ENCODE measurements at places on chromosomes 16 and 17.

GRCh38 chr16:73152386-73153125 is 104.6 kb upstream of the ZFHX3 start:
- no peak for DNase-seq

DNA sequence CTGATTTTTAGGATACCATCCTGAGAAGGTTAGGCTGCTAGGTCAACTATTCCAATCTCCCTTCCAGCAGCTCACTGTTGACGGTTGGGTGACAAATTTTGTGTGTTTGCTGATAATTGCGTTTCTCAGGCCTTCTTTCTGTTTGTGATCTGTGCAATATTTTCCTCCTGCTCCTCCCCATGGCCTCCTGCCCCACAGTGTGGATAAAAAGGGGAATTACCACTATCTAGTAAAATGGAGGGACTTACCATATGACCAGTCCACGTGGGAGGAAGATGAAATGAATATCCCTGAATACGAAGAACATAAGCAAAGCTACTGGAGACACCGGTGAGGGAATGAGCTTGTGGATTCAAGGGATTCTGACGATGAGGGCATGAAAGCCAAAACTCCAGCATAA is 9.2 kb downstream of the CHD3 start:
- DNase-seq: no peak

GRCh38 chr17:72370819-72371218 is 250.0 kb downstream of the SOX9 start:
- no peak for DNase-seq

- DNase-seq: no peak
Measured at GRCh38 chr16:27721531-27722181, 171.7 kb downstream of the KATNIP start.

DNA sequence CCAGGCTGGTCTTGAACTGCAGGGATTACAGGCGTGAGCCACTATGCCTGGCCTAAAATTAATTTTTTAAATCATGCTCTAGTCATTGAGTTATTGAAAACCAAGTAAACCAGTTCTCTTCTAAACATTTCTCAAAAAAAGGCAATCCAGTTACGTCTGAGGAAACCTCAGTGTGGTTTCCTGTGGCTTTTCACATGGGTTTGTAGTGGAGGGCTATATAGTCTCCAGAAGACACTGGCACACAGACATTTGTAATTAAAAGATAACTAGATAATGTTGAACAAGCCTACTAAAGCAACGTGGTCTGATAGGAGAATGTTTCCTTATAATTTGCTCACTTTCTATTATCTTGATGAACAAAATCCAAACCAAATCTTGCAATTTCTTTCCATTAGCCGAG is 5.2 kb upstream of the TOB1 start:
- no peak for DNase-seq

- DNase-seq: no peak
Measured at GRCh38 chr17:80830020-80830780, 161.4 kb upstream of the CHMP6 start.

DNA sequence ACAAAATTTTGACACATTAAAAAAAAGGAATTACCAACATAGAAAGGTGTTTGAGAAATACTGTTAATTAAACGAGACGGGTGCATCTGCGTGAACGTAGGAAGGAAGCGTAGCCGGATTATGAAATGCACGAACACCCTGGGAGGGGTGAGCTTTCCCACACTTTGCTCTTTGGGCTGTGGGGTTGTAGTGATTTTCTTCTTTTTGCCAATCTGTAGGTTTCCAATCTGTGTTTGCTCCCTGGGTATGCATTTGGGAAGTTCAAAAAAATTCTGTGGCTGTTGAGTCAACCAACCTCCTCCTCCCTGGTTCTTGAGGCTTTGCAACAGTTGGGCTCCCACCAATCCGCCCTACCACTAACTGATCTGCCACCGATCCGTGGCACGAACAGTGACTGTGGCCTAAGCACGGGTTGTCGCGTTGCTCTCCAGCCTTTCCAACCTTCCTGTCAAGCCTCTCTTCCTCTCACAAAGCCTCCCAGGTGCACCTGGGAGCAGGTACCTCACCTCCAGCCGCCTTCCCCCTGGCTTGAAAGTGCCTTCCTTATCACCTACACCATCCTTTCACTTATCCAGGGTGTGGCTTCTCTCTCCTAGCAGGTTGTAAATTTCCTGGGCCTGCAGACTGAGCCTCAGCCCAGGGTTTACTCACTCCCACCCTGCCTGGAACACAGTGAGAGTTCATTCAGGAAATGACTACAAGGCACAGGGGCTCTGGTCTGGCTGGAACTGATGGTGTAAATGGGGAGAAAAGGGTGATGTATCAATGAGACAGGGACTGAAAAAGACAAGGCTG is 16.6 kb downstream of the RTN4RL1 start:
- DNase-seq: no peak

GRCh38 chr17:40283662-40284061 is 4.0 kb upstream of the CDC6 start:
- DNase-seq: peak; percentile 57

DNA sequence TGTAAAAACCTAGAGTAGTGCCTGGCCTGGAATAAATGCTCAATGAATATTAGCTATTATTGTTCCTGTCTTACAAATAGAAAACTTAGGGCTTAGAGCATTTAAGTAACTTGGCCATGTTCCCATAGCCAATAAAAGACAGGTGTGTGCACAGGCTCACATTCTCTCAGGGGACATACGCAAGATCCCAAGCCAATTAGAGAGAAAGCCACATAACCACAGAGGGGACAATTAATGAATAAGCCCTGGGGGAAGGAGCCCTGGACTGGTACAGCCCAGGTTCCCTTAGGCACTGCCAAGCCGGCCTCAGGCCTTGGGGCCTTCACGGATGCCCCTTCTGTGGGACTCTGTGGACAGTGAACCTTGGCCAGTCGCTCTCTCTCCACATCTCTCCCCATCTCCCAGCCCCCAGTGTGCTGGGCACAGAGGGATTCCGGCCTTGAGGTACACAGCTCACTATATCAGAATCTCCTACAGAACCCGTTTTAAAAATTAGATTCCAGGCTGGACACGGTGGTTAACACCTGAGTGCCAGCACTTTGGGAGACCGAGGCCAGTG is 27.3 kb upstream of the ABCC12 start:
- no peak for DNase-seq

- no peak for DNase-seq
Measured at GRCh38 chr17:75011401-75012095, 922 bp upstream of the MRPL58 start.
